ENCODE measurements at places on chromosomes 7 and 10.

- DNase-seq, result no peak
Measured at GRCh38 chr10:119149729-119150128, 15.8 kb downstream of the SFXN4 start.

- DNase-seq, result no peak
Measured at GRCh38 chr10:23884670-23885069, 324.3 kb upstream of the KIAA1217 start.

DNA sequence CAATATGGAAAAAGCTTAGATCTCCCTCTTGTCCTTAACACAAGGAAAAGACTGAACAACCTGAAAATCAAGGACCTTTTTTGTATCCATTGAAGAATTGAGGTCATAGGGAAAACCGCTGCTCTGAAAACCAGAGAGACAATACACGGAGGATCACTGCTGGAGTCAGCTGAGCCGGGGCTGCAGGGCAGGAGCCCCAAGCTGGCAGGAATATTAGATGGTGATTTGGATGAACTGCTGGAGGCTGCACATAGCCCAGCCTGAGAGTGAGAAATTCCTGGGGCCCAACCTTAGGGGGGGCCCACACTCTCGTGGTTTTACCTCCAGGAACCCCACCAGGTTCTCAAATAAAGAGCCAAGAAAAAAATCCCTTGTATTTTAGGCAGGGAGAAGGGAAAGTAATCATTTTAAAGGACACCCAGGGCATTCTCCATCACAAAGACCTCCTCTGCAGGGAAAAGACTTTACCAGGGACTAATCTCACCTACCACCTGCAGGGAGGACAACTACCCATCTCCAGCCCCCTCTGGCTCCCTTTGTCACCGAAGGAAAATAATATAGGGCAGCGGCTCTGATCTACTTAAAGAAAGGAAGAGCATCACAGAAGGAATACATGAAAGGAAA, 55.4 kb upstream of the RNF32 start:
- no peak for DNase-seq

DNA sequence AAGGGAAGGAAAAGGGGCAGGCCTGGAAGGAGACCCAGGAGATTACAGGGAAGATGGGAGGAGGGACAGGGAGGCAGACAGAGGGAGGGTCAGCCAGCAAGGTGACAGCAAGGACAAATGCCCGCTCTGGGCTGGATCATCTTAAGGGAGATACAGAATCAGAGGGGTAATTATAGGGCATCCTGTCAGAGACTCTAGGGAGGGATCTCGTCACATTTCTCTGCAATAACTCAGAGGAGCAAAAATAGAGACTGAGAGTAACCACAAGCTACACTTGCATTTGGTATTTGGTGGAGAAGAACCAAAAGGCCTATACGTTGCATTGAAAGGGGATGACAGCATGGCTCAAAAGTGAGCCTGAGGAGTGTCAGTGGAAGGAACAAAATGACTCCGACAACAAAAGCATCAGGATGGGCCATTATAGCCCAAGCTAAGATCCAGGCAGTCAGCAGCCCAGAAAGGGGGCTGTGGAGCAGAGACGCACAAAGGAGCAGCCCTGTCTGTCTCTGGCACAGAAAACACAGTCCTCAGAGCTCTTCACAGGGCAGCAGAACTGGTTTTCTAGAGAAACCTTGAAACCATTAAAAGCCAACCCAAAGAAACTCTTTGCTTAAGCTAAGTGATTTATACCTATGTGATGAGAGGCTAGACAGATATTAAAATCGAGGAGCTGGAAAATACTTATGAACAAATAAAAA, 430.2 kb upstream of the VSTM2A start:
- no peak for DNase-seq

DNA sequence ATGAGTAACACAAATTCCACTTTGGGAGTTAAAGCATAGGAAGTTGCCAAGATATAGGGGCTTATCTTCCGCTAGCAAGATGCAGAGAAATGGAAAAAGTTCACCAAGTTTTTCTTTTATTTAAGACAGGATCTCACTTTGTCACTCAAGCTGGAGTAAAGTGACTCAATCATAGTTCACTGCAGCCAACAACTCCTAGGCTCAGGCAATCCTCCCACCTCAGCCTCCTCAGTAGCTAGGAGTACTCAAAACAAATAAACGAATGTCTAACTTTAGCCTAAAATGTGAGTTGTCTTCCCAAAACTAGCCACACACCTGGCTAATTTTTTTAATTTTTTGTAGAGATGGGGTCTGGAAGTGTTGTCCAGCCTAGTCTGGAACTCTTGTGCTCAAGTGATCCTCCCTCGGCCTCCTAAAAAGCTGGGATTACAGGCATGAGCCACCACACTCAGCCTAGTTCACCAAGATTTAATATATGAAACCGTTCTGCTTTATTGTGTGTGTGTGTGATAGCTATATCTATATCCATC, 9.9 kb downstream of the VIM start:
- no peak for DNase-seq

GRCh38 chr7:68524126-68524525, 1074.1 kb upstream of the AUTS2 start:
- DNase-seq, result peak; percentile 46

- DNase-seq, result no peak
Measured at GRCh38 chr10:62980687-62981086, 152.4 kb upstream of the NRBF2 start.

DNA sequence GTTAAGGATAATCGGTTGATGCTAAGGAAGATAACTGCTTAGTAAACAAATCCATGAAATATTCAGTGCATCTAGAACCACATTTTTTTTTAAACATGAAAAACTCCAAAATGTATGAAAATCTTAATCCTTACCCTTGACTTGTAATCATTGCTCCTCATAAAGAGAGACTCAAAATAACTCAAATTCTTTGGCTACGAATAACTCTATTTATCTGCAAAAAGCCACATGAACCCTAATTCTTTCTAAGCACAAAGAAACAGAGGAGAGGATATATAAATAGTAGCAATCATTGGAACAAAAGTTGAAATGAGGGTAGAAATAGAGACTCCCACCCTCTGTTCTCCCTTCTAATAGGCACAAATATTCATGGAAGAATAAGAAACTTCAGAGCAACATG, 40.2 kb downstream of the ANK3 start:
- DNase-seq, result no peak

- DNase-seq, result no peak
Measured at GRCh38 chr10:92470026-92470425, 103.9 kb downstream of the IDE start.

- DNase-seq, result no peak
Measured at GRCh38 chr7:39164887-39165286, 187.2 kb downstream of the POU6F2 start.

DNA sequence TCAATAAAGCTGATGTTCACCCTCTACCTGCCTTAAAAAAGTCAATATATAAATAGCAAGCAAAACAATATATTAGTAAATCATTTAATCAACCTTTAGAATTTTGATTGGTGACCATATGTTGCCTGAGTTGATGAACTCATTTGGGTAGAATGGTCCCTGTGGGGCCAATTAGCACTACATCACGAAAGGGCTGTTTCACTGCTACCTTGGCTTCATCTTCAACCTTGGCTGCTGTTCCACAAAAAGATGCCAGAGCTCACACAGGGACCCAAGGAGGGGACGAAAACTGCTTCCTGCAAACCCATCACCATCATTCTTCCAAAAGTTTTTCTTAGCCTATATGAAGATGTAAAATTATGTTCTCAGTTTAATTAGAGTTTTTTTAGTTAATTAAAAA, 35.4 kb upstream of the HBP1 start:
- DNase-seq, result no peak

DNA sequence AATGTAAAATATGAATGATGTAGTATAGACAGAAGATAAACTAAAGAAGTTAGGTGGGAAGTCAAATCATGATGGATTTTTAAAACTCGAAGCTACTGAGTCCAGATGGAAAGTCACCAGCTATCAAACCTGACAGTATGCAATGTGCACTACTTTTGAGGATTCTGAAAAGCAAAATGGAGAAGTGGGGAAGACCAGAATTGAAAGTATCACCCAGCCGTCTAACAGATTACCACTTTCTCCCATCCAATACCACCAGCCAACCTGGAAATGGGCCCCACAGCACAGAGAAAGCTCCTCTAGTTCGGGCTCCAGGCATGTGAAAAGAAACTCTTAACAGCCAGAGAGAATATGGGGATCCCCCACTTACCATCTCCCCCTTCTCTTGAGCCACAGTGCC, 67.9 kb upstream of the SRRM3 start:
- no peak for DNase-seq

DNA sequence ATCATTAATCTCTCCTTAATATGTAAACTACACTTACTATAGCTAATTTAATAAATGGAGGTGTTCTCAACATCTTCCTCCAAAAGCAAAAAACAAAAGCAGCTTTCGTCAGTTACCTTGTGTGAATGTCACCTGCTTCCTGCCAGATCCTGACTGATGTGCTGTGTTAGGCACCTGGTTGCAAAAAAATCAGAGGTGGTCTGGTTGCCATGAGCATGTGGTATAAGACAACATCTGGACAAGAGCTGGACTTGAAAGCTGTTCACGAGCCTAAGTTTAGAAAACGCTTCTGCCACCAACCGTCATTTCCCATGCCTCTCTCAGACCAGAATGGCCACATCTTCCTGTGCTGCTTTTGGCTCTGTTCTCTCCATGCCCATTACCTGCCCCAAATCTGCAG, 42.0 kb upstream of the GGCT start:
- no peak for DNase-seq

DNA sequence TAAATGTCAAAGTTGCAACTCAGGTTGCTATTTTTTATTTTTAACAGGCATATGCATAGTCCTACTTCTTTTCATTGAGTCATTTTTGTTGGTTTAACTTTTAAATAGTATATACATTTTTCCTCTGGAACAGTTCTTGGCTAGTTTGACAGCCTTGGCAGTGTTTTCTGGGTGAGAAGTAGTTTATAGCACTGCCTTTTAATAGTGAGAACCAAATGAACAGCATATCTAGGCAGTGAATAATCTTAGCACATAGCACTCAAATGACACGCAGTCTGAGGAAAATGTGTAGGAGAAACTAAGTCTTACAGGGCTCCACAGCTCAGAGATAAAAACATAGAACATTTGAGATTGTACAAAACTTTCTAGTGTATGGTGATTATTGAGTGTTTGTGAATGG, 265.5 kb upstream of the POT1 start:
- no peak for DNase-seq

GRCh38 chr10:101466016-101466912, 112.3 kb downstream of the BTRC start:
- DNase-seq, result no peak

DNA sequence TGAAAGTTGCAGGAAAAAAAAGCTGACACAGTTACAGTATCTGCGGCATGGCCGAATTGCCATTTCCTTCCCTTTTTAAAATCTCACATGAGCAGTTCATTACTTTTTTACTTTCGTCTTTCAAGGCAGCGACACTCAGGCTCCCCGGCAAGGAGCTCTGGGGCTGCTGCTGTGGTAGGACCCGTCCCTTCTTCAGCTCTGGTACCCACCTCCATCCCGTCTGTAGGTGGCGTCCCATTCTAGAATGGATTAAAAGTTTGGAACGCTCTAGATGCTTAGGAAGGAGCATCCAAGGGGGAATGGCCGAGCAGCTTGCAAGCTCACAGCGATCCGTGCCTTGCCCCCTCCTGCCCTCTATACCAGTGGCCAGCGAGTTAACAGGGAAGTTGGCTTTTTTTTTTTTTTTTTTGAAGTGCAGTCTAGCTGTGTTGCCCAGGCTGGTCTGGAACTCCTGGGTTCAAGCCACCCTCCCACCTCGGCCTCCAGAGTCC, 22.8 kb upstream of the TTYH3 start:
- no peak for DNase-seq

- no peak for DNase-seq
Measured at GRCh38 chr7:105209870-105210269, 178.9 kb downstream of the SRPK2 start.

GRCh38 chr10:91389636-91390512, 20.3 kb upstream of the HECTD2 start:
- no peak for DNase-seq

- peak; percentile 86 for DNase-seq
Measured at GRCh38 chr10:57696641-57697040, 571.1 kb downstream of the IPMK start.

- no peak for DNase-seq
Measured at GRCh38 chr7:158348446-158348845, 239.2 kb downstream of the PTPRN2 start.

DNA sequence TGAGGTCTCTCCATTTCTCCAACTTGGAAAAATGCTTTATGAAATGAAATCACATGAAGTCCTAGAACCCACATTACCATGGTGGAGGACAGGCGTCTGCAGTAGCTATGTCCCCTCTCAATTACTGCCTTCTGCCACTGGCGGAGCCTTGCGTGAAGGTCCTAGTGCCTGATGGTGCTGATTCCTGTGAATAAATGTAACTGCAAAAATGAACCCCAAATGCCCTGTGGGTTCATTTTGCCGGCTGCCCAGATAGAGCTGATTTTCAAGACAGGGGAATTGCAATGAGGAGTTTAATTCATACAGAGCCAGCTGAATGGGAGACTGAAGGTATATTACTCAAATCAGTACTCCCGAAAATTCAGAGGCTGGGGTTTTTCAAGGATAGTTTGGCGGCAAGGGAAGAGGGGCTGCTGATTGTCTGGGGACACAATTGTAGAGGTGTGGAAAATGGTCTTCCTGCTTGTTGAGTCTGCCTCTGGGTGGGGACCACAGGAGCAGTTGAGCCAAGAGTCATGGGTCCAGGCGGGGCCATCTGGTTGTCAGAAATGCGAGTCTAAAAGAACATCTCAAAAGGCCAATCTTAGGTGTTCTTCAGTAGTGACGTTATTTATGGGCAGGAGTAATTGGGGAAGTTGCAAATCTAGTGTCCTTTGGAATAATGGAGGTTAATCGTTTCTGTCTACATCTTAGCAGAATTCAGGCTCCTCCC, 13.5 kb downstream of the PRF1 start:
- no peak for DNase-seq

DNA sequence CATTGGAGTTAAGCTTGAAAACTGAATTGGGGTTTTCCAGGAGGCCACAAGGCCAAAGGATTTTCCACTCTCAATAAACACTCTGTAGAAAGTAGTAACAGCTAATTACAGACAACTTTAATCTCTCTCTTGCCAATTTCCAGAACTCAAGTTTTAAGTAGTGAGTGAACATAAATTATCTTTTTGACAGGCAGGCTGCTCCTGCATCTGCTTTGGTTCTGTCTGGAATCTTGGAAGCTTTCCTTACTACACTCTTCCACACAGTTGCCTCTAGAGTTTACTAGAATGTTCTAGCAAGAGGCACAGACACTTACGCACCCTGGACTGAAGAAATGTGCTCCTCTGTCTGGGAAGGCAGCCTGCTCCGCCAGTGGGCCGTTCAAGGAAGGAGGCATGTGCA, 90.5 kb upstream of the WAC start:
- DNase-seq, result no peak

DNA sequence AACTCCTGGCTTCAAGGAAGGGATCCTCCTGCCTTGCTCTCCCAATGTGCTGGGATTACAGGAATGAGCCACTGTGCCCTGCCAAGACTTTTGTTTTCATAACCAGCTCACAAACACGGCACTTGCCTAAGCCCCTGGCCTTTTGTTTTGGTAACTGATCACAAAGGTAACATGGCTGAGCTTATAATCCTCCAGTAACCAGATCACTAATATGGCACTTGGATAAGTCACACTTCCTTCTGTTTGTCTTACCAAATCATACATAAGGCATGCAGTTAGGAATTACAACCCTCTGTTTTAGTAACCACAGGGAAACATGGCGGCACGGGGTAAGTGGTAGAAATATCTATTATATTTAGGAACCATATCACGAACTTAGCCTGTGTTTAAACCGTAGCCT, 577.1 kb downstream of the CALN1 start:
- no peak for DNase-seq

Data from fibroblast of skin of left quadriceps (primary cell).